ENCODE measurements at places on chromosomes 2 and 18.
A peak's percentile ranks its signal among the peaks of the same experiment; 100 is the strongest.

GRCh38 chr2:8543383-8544170 is 138.3 kb upstream of the ID2 start:
- no peak for DNase-seq

DNA sequence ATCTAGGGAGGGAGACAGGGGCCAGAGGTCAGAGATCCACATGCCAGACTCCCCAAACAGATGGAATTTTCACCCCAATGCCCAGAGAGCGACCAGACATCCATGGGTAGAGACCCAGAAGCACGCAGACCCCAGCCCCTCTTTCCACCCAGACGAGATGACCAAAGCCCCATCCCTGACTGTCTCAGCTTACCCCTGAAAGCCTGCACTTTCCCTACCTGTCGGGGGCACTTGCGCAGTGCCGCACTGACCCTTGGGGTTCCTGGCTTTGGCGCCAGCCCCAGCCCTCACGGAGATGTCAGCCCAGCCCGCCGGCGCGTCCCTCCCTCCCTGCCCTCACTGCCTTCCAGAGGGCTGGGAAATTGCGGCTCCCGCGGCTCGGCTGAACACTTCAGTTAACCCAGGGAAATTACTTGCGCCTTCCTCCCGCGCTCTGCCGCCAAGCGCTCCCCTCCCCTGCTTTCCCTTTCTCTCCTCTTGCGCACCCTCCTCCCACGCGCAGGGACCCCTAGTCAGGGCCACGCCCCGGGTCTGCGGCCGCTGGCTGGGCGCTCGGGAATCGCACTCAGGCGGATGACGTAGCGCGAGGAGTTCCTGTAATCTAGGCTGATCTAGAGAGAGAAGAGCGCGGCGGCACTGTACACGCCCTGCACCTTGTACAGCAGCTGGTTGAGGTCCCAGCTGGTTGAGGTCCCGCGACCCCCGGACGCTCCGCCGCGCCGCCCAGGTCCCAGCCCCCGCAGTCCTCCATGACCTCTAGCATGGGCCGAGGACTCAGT is 12.0 kb downstream of the ALPG start:
- no peak for DNase-seq

DNA sequence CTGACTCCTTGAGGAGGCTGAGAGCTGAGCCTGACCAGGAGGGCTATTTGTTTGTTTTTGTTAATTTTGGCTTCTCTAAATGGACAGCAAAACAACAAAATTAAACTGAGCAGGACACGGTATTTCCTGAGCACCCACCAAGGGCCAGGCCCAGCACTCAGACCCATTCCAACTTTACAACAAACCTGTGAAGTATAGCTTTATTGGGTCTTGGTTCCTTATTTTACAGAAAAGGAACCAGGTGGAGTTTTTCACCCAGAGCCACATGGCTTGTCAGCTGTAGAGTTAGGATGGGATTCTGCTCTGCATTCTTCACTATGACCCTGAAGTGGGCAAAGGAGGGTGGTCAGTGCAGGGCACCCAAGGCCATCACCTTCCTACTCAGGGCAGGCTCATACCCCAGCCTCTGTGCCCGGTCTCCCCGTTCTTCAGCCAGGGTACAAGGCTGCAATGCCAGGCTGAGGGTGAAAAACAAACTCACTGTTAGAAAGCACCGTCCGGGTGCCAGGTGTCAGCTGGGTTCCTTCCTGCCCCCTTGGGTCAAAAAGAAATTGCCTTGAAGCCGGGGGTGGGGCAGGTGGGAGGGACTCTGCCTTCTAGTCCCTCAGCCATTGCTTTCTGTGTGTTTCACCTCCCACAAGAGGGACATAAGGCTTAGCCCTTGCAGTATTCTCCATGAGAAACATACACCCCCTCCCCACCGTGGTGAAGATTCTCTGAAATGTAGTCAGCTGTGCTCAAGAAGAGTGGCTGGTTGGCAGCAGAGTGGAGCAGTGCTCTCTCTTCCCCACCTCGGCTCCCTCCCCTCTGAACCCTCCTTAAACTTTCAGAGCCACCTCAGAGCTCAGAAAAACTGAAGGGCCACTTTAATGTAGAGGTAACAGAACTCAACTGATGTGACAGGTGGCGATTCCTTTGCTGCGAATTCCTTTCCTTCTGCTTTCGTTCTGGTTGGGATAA is 2.2 kb downstream of the PSD4 start:
- DNase-seq = no peak

- DNase-seq = no peak
These were observed 660.5 kb downstream of the LRRTM4 start for GRCh38 chr2:76861708-76862107.

DNA sequence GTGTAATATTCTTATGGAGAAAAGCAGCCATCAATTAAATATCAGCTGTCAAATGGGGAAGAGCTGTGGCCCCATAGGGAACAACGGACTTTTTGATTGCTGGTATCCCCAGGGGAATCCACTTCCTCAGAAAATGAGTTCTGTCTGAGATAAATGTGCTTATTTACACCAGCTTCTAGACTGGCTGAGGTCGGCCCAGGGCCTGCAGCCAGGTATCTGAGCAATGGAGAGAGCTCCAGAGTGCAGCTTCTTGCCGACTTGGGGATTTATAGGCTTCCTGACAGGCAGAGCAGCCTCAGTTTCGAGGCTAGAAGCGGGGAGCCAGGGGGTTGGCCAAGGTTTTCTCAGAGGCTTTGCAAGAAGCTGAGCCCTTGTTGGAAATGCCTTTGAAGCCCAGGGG is 67.2 kb downstream of the MCFD2 start:
- no peak for DNase-seq

- DNase-seq = no peak
These were observed 64.4 kb downstream of the AOX1 start for GRCh38 chr2:200650195-200650594.

GRCh38 chr2:203867561-203868200 is at the start of gene CTLA4:
Gene CTLA4 (plus strand): TSS chr2:203867771. CDS start chr2:203867943, 172 bp downstream.
- DNase-seq = no peak

GRCh38 chr18:36457683-36458082 is 160.2 kb downstream of the FHOD3 start:
- no peak for DNase-seq

DNA sequence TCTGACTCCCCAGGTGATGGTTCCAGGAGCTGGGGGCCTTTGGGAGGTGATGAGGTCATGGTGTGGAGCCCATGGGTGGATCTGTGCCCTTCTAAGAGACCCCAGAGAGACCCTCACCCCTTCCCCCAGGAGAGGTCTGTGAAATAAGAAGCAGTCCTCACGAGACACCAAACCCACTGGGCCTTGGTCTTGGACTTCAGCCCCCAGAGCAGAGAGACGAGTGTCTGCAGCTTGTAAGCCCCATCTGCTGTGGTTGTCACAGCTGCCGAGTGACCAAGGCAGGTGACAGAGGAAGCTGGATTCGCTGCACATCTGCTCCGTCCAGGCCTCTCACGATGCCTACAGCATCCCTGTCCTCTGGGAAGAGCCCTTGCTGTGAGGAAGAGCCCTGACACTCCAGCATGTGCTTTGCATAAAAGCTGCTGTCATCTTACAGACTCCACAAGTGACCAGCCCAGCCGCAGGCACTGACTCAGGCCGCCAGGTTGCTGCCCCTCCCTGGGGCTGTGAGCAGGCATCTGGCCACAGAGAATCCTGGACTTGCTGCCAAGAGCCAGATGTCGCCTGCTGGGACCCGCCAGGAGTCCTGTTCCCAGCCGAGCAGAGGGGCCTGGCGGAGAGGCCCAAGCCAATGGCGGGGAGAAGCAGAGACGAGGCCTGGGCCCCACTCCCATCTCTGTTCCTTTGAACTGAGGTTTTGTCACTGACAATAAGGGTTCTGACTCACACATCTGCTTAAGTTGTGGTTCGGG is 150.8 kb downstream of the PXDN start:
- no peak for DNase-seq

- no peak for DNase-seq
These were observed 575.9 kb upstream of the ZEB2 start for GRCh38 chr2:145095641-145096435.

GRCh38 chr2:3311601-3312000 is 66.0 kb downstream of the EIPR1 start:
- DNase-seq = no peak

DNA sequence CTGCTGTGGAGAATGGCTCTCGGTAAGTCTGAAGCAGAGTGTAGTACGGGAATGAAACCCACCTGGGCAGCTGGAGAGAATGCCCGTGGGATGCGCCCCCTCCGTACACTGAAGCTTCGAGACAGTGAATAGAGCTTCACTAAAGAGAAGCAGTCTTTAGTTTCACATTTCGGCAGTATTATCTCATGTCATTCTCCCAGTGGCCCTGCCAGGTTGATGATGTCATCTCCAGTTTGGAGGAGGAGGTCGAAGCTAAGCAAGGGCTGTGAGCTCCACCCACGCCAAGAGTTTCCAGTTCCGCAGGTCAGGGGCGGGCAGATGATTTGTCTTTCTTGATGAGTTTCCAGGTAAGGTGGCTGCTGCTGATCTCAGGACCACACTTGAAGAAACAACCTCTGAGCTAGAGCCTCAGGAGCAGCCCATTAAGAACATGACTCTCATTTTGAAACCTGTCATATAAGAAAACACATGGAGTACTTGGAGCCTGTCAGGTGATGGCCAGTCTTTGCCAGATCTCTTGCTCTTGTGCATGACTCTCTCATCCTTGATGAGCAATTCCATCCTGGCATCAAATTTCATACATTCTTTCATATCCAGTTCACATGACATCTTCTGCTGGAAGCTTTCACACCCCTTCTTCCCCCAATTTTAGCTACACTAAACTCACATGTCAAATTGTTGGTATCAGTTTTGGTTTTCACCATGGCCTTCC is 475.0 kb downstream of the RNF144A start:
- DNase-seq = no peak

DNA sequence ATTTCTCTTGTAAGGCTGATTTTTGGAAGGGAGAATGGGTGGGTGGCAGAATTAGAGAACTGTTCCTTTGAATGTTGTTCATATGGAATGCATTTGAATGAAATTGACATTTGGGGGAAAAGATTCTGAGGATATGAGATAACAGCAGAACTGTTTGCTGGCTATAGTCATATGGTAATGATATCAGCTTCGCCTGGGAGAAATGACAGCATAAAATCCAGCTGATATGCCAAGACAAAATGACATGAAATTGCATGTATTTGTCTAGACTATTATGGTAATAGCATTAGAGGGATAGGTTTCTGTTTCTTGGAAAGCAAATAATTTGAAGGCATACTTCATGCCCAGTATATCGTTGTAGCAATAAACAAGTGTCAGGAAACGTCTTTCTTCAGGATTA is 150.8 kb upstream of the SPATS2L start:
- DNase-seq = no peak

DNA sequence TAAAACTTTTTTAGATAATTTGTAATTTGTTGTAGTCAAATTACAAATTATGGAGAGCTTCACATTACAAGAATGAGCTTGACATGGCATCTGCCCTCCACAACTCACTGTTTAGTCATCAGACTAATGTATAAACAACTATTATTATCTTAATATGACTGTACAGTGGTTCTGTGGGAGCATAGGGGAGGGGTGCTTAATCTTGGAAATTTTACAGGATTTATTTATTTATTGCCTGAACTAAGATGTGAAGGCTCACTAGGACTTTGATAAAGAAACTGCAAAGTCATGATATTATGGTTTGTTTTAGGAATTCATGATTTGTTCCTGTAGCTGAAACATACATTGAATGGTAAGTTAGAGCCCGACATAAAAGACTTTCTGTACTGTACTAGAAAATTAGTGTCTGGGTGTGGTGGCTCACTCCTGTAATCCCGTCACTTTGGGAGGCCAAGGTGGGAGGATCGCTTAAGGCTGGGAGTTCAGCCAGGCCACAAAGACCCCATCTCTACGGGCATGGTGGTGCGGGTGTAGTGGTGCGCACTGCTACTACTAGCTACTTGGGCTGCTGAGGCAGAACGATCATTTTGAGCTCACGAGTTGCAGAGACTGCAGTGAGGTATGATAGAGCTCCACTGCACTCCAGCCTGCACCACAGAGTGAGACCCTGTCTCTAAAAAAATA is 2.1 kb downstream of the MARCHF7 start:
- no peak for DNase-seq

- no peak for DNase-seq
These were observed 63.2 kb downstream of the MOGAT1 start for GRCh38 chr2:222734703-222735014.

GRCh38 chr2:121076885-121077549 is 208.0 kb downstream of the TFCP2L1 start:
- DNase-seq = peak; percentile 21

GRCh38 chr2:215619022-215619958 is 183.4 kb upstream of the FN1 start:
- no peak for DNase-seq

DNA sequence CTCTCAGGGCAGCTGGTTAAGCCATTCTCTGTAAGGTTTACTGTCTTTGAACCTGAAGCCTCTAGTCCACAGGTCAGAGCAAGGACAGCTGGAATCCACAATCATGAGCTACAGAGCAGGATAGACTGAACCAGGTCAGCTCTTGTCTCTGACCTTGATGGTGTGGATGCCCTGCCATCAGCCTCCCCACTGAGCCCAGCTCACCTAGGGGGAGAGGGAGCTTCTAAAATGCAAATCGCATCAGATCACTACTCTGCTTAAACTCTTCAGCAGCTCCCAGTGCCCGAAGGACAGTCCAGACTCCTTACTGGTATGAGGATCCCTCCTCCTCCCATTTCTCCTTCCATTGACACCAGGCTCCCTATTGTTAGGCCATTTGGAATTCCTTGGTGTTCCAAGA is 255.3 kb upstream of the CCDC68 start:
- DNase-seq = no peak

GRCh38 chr2:238899386-238899785 is 51.5 kb downstream of the TWIST2 start:
- DNase-seq = no peak
